ENCODE measurements at places on chromosomes 1 and 21.

- DNase-seq, result no peak
Observed at GRCh38 chr1:212190169-212190568, 95.0 kb upstream of the PPP2R5A start.

- DNase-seq, result peak; percentile 9
Observed at GRCh38 chr1:175005085-175005783, 5.5 kb downstream of the CACYBP start.

GRCh38 chr1:111505641-111506119, 2.2 kb upstream of the ADORA3 start:
- no peak for DNase-seq

GRCh38 chr21:43571976-43572375, 87.3 kb downstream of the HSF2BP start:
- DNase-seq, result no peak

- DNase-seq, result peak; percentile 2
Observed at GRCh38 chr1:114270282-114270681, 116.6 kb upstream of the SYT6 start.

GRCh38 chr1:181469829-181470228, 13.5 kb upstream of the CACNA1E start:
- peak; percentile 74 for DNase-seq

- DNase-seq, result no peak
Observed at GRCh38 chr1:22579541-22580155, 16.4 kb downstream of the EPHA8 start.

- DNase-seq, result no peak
Observed at GRCh38 chr1:39564340-39564739, 12.2 kb downstream of the PABPC4 start.

- DNase-seq, result no peak
Observed at GRCh38 chr1:21873174-21873573, 61.1 kb downstream of the LDLRAD2 start.

DNA sequence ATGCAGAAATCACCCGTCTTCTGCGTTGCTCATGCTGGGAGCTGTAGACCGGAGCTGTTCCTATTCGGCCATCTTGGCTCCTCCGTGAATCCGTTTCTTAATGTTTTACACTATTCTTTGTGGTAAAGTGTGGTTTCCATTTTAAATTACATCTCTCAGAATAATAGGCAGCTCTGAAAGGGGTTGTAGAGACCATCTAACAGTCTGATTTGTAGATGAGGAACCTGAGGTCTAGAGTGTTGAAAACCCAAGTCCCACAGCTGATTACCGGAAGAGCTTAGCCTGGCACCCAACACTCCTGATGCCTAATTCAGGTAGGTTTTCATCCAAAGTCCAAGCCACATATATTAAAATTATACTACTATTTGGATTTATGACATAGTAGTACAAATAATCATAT, 144.0 kb downstream of the LEPR start:
- no peak for DNase-seq

DNA sequence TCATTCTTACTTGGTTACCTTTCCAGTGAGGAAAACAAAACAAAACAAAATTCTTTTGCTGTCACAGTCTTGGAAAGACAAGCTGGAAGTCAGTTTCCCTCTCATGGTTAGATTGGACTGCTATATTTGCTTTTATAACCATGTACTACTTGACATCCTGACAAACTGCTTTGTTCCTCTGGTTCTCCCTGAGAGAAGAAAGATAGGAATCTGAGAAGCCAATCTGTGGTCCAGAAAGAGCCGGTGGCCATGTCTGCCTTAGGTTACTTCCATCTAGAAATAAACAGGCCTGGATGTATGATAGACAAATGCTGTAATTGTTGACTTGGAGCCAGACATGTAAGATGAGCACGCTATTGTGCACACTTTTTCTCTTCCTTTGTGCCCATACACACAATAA, 330.0 kb downstream of the BRINP3 start:
- DNase-seq, result no peak

GRCh38 chr1:161046605-161047228, 940 bp upstream of the USF1 start:
- no peak for DNase-seq

DNA sequence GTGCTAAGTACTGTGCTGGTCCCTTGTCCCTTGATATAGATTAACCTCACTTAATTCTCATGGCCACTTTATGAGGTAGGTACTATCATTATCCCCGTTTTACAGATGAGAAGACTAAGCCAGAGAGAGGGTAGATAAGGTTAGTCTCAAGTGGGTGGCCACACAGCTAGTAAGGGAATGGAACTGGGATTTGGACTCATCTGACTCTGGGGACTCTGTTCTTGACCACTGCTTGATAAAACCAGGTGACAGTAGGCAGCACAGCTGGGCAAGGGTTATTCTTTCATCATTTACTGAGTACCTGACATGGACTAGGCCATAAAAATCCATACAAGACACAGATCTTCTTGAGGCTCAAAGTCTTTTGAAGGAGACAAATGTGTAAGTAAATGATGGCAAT, 37.2 kb upstream of the PPP2R5A start:
- DNase-seq, result no peak

GRCh38 chr1:119712342-119713038, 756 bp downstream of the PHGDH start:
- peak; percentile 98 for DNase-seq

DNA sequence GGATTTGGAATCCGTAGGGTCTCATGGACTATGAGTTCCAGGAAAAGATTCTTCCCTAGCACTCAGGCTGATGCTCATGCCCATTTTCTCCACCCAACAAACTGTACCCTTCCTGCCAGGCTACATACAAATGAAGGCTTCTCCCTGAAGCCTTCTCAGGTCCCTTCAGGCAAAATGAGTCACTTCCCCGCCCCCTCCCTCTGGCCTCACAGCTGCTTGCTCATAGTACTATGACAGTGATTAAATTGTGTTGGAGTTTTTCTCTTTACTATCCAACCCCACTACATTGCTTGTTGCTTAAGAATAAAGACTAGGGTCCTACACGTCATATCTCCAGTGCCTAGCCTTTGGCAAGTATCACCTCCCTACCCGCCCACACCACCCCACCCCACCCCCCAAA, 207.6 kb upstream of the NFIA start:
- peak; percentile 65 for DNase-seq

- DNase-seq, result no peak
Observed at GRCh38 chr1:85229574-85230097, 28.8 kb upstream of the SYDE2 start.
